ENCODE measurements at places on chromosomes 4 and X.

GRCh38 chrX:10167573-10167972 lies 10.8 kb downstream of the CLCN4 start:
- no peaks in the 10 kb centered on the region for H3K4me1 ChIP-seq
- DNase-seq: no peak
- no peak overlapping the region for H3K27ac ChIP-seq
- no peaks in the 10 kb centered on the region for H3K36me3 ChIP-seq

GRCh38 chrX:153450949-153451277 lies 5.1 kb upstream of the TREX2 start:
- no peaks in the 10 kb centered on the region for H3K27me3 ChIP-seq
- no peak for DNase-seq
- no peak overlapping the region for H3K4me3 ChIP-seq
- H3K4me1 ChIP-seq: no peaks in the 10 kb centered on the region
- H3K27ac ChIP-seq: no peak overlapping the region

DNA sequence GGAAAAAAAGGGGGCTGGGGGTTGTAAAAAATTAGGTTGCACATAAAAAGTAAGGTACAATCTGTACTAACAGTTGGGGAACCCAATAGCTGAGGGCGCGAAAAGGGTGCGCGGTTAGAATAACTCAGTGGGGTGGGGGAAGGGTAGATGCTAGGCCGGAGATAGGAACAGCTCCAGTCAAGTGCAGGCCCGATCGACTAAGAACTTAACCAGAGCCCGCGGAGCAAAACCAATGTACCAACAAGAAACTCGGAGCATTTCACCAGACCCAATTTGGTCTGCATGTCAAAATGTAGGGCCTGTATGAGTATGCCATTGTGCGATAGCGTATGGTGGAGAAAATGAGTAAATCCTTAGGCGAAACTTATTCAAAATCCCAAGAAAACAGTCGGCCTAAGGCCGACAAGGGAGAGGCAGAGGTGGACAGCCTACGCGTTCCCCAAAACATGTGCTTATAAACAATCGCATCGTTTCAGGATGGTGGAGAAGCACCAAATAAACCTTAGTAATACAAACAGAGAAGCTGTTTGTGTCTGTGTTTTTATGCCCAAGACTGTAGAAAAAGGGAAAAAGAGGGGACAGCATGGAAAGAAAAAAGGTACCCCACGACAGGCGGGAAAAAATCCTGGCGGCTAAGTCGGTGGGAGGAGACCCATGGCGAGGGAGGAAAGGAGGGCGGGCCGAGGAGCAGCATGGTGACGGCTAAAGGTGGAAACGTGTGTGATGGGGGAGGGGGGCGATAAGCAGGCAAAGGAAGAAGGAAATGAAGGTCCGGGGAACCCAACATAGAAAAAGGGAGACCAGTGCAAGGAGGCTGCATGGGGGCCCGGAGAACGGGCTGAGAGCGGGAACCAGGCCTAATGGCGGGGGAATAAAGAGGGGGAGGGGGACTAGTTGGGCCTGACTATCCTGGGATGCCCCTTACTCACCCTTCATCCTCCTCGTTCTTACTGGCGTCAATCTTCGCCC lies 990 bp downstream of the HNRNPD start:
- peaks cover 30% of the 10 kb centered on the region for H3K4me1 ChIP-seq
- peak overlapping the region; percentile 89 for H3K4me3 ChIP-seq
- H3K27me3 ChIP-seq: no peaks in the 10 kb centered on the region
- DNase-seq: no peak

- no peak for DNase-seq
- H3K36me3 ChIP-seq: no peaks in the 10 kb centered on the region
- peaks cover 14% of the 10 kb centered on the region for H3K4me1 ChIP-seq
- H3K27me3 ChIP-seq: no peaks in the 10 kb centered on the region
Measured at GRCh38 chr4:103012551-103012950, 7.0 kb downstream of the SLC9B1 start.

GRCh38 chr4:5632571-5632970 lies 75.8 kb downstream of the EVC2 start:
- no peaks in the 10 kb centered on the region for H3K4me1 ChIP-seq
- H3K36me3 ChIP-seq: peaks cover 66% of the 10 kb centered on the region
- no peaks in the 10 kb centered on the region for H3K27me3 ChIP-seq
- no peak for DNase-seq

DNA sequence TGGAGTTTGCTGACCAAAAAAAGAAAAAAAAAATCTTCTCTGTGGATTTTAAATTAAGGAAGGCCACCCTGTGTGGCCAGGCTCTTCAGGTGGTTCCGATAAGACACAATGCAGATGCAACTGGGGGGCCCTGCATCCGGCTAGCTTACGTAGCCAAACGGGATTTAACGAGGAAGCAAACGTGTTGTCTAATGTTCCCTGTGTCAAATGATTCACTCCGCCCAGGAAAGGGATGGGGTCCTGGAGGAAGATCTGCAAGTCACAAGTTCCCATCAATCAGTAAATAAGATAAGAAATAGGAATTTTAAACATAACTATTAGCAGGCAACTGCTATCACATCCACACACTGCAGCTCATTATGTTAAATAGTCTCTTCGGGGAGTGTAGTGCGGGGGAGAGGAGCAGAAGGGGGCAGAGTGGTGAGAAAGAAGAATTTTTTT lies 216.4 kb upstream of the GYPA start:
- no peak overlapping the region for H3K27ac ChIP-seq
- H3K4me1 ChIP-seq: no peaks in the 10 kb centered on the region

DNA sequence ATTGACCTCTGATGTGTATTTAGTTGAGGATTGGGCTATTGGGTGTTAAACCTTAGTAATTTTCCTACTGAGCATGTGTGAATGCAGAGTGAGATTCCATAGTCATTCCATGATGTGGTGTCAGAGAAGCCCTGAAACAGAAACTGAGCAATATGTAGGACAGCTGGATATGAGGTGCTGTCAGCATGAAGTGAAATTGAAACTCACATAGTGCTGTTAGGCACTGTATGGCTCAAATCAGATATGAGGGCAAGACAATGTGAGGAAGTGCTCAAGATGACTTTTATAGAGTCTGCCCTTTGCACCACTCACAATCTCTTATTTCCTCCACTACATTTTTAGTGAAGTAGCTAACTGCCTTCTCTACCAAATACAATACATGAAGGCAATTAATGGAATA lies 188.3 kb downstream of the SH3BGRL start:
- no peak overlapping the region for H3K27ac ChIP-seq
- H3K4me1 ChIP-seq: no peaks in the 10 kb centered on the region
- no peak overlapping the region for H3K4me3 ChIP-seq
- H3K27me3 ChIP-seq: no peaks in the 10 kb centered on the region

GRCh38 chr4:109560687-109561461 lies 828 bp downstream of the MCUB start:
- H3K4me3 ChIP-seq: peak overlapping the region; percentile 93
- H3K36me3 ChIP-seq: no peaks in the 10 kb centered on the region
- H3K4me1 ChIP-seq: no peaks in the 10 kb centered on the region
- H3K27ac ChIP-seq: peak overlapping the region; percentile 79
- peak; percentile 73 for DNase-seq
- no peaks in the 10 kb centered on the region for H3K27me3 ChIP-seq

DNA sequence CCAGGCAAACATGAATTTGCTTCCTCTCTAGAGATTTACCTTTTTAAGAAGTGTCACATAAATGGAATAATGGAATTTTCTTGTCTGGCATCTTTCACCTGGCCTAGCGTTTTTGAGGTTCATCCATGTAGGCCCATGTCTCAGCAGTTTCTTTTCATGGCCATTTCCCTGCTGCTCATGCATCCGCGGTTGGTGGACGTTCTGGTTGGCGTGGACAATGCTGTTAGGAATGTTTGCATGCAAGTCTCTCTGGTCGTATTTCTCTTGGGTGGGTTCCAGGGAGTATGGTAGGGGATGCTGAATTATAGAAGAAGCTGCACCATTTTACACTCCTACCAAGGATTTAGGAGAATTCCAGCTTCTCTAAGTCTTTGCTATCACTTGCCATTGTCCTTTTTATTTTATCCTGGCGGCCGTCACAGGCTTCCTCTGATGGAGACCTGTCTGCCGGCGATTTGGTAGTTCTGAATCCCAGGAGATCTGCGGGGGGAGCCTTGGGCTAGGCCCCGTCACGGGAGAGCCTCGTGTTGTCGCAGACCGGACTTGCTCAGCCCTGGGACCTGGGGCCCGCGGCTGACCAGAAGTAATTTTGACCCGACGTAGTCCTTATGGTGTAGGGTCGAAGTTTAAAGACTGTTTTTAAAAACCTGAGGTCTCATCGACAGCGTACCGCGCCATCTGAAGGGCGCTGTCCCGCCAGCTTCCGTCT lies 56.9 kb upstream of the TADA2B start:
- H3K4me3 ChIP-seq: peak overlapping the region; percentile 65
- H3K27ac ChIP-seq: peak overlapping the region; percentile 92
- H3K4me1 ChIP-seq: peaks cover 24% of the 10 kb centered on the region
- H3K27me3 ChIP-seq: no peaks in the 10 kb centered on the region

- H3K4me1 ChIP-seq: no peaks in the 10 kb centered on the region
- DNase-seq: no peak
- H3K36me3 ChIP-seq: peaks cover 7% of the 10 kb centered on the region
- H3K27ac ChIP-seq: no peak overlapping the region
- H3K4me3 ChIP-seq: no peak overlapping the region
Measured at GRCh38 chr4:169124661-169125060, 114.6 kb upstream of the CBR4 start.

GRCh38 chrX:105882581-105883275 lies 60.4 kb downstream of the NRK start:
- no peak overlapping the region for H3K4me3 ChIP-seq
- H3K36me3 ChIP-seq: no peaks in the 10 kb centered on the region
- DNase-seq: no peak
- H3K27me3 ChIP-seq: no peaks in the 10 kb centered on the region
- H3K4me1 ChIP-seq: no peaks in the 10 kb centered on the region
